Peyer's patch (tissue), 4 donors: ENCODE measurements at places on chromosomes 13 and 19. TPM values are rescaled to one million over a fixed set of nuclear protein-coding genes. Genes with fewer than 3 reads are reported as not detected.

RUVBL2 gene
- total RNA-seq = 34.2 TPM

GRCh38 chr13:98994896-98995295 lies 17.0 kb upstream of the DOCK9 start:
- no peaks in the 10 kb centered on the region for H3K4me1 ChIP-seq
- no peaks in the 10 kb centered on the region for H3K36me3 ChIP-seq
- no peak for DNase-seq

- H3K27me3 ChIP-seq = no peaks in the 10 kb centered on the region
- no peak overlapping the region for H3K4me3 ChIP-seq
- H3K4me1 ChIP-seq = peaks cover 20% of the 10 kb centered on the region
- no peaks in the 10 kb centered on the region for H3K36me3 ChIP-seq
- H3K27ac ChIP-seq = no peak overlapping the region
- no peak for DNase-seq
These were observed 3.1 kb upstream of the SLC5A5 start for GRCh38 chr19:17868669-17869068.

- H3K4me3 ChIP-seq = no peak overlapping the region
These were observed 99.9 kb downstream of the GNG7 start for GRCh38 chr19:2602391-2603181.
